ENCODE measurements at places on chromosomes 1 and 21. TPM values are rescaled to one million over a fixed set of nuclear protein-coding genes. Genes with fewer than 3 reads are reported as not detected.

DNA sequence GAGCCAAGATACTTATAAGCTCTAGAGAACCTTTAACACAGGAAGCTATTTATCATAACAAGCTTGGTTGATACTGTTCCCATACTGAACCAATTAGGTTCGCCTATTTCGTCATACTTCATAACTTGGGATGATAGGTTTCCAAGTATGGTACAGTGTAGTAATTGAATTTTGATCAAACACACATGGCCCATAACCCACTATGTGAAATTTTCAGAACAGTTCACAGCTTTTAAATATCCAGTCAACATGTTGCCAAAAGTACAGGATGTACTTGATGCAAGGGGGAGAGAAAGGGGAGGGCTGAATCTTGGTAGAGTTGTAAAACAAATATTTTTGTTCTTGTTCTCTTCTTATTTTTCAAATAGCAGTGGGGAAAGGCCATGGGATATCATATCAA lies 86.6 kb downstream of the TM2D1 start:
- H3K4me1 ChIP-seq = peaks cover 12% of the 10 kb centered on the region
- H3K27ac ChIP-seq = no peak overlapping the region
- no peak overlapping the region for H3K4me3 ChIP-seq
- no peaks in the 10 kb centered on the region for H3K36me3 ChIP-seq

- no peaks in the 10 kb centered on the region for H3K36me3 ChIP-seq
- no peak for DNase-seq
- H3K27me3 ChIP-seq = peaks cover 4% of the 10 kb centered on the region
- H3K4me1 ChIP-seq = peaks cover 16% of the 10 kb centered on the region
- H3K4me3 ChIP-seq = no peak overlapping the region
Measured at GRCh38 chr1:98403963-98404480, 257.5 kb upstream of the SNX7 start.

DNA sequence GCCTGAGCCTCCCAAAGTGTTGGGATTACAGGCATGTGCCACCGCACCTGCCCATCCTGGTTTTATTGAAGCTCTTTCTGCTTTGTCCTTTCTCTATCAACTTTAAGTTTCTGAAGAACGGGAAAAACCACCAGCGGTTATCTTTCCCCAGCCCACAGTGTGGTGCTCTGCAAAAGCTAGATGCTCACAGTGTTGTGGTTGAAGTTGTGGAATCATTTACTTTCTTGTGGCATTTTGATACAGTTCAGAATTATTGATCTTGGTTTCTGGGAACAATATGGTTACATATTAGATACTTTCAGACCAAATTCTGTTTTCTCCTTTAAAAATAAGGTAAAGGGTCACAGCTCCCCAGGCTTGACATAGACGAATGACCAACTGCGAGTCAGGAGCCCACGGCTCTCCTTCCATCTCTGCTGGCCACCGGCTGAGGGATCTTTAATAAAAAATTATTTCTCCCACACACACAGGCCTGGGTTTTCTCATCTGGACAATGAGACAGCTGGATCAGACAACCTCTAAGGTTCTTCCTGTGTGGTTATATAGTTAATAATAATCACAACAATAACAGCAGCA lies 385.3 kb downstream of the SETD4 start:
- peaks cover 3% of the 10 kb centered on the region for H3K4me1 ChIP-seq
- no peaks in the 10 kb centered on the region for H3K36me3 ChIP-seq
- H3K27ac ChIP-seq = no peak overlapping the region
- H3K27me3 ChIP-seq = peaks cover 4% of the 10 kb centered on the region

- DNase-seq = no peak
- no peak overlapping the region for H3K4me3 ChIP-seq
- no peaks in the 10 kb centered on the region for H3K4me1 ChIP-seq
- no peaks in the 10 kb centered on the region for H3K27me3 ChIP-seq
- no peak overlapping the region for H3K27ac ChIP-seq
Measured at GRCh38 chr1:197277166-197277565, 9.1 kb downstream of the CRB1 start.

DNA sequence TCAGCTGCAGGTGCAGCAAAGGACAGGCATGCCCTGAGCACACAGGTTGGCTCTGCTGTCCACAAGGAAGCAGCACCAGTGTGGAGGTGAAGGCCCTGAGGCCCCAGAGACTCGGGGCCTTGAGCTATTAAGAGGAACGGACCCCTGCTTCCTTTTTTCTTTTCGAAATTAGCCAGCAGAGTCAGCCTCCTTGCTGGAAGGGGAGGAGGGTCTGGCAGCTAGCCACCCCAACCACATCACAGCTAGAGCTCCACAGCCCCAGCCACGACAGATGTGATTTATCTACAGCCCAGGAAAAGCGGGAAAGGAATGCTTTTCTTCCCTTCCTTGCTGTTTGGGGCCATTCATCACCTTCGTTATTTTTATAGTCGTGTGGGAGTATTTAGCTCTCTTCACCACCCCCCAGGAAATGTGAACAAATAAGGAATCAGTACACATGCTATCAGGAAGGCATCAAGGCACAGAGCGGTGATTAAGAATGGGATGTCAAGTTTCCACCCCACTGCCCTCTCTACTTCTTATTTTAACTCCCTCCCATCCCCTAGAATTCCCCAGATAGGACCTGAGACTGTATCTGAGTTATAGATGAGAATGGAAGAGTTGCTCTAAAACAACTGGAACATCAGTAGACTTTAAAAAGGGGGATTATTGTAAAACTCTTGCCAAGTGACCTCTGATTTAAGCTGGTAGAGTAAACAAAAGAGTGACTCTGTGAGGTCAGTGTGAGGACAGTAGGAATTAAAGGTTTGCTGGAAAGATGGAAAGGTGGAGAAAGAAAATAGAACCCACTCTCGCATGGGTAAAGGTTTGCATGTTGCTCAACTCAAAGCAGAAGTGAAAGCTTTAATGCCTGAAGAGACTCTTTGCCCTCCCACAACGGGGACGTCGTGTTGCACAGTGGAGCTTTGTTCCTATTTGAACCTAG lies 224.7 kb upstream of the GJB5 start:
- H3K36me3 ChIP-seq = no peaks in the 10 kb centered on the region
- DNase-seq = no peak
- H3K27ac ChIP-seq = no peak overlapping the region
- no peaks in the 10 kb centered on the region for H3K4me1 ChIP-seq

Gene LINGO4
- not detected for total RNA-seq

- no peak for DNase-seq
- no peaks in the 10 kb centered on the region for H3K36me3 ChIP-seq
- no peak overlapping the region for H3K4me3 ChIP-seq
- peaks cover 5% of the 10 kb centered on the region for H3K4me1 ChIP-seq
Measured at GRCh38 chr1:31416101-31416736, 3.2 kb downstream of the SERINC2 start.

GRCh38 chr21:38380481-38381137 lies 117.7 kb downstream of the ERG start:
- DNase-seq = no peak
- no peak overlapping the region for H3K27ac ChIP-seq
- H3K4me1 ChIP-seq = no peaks in the 10 kb centered on the region
- peaks cover 17% of the 10 kb centered on the region for H3K27me3 ChIP-seq
- H3K4me3 ChIP-seq = no peak overlapping the region

DNA sequence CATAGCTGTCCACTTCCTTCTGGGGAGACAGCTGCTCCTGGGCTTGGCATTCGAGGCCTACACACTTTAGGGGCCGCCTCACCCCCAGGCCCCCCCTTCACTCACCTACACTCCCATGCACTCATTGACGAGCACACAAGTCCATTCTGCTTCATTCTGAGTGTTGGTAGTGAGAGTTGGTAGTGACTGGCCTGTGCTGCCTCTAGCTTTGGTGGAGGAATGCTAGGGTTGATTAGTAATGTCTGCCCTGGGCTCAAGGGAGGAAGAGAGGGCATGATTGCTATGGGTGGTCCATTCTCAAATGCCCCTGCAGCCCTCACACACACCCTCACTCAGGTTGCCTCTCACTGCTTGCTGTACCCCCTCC lies 30.4 kb downstream of the TRIM11 start:
- H3K27me3 ChIP-seq = peaks cover 26% of the 10 kb centered on the region
- H3K27ac ChIP-seq = no peak overlapping the region
- no peak for DNase-seq
- no peaks in the 10 kb centered on the region for H3K36me3 ChIP-seq

Gene RPE65
- total RNA-seq = not detected

GRCh38 chr1:163120372-163120771 lies 51.2 kb downstream of the RGS4 start:
- peaks cover 10% of the 10 kb centered on the region for H3K27me3 ChIP-seq
- H3K4me1 ChIP-seq = no peaks in the 10 kb centered on the region
- no peak for DNase-seq
- H3K4me3 ChIP-seq = no peak overlapping the region
- no peaks in the 10 kb centered on the region for H3K36me3 ChIP-seq

Gene KCNE1
- total RNA-seq = 0.33 TPM

- H3K4me3 ChIP-seq = no peak overlapping the region
- no peak overlapping the region for H3K27ac ChIP-seq
- H3K4me1 ChIP-seq = no peaks in the 10 kb centered on the region
- no peaks in the 10 kb centered on the region for H3K27me3 ChIP-seq
- DNase-seq = no peak
Measured at GRCh38 chr21:27647401-27647800, 680.5 kb upstream of the ADAMTS5 start.

DNA sequence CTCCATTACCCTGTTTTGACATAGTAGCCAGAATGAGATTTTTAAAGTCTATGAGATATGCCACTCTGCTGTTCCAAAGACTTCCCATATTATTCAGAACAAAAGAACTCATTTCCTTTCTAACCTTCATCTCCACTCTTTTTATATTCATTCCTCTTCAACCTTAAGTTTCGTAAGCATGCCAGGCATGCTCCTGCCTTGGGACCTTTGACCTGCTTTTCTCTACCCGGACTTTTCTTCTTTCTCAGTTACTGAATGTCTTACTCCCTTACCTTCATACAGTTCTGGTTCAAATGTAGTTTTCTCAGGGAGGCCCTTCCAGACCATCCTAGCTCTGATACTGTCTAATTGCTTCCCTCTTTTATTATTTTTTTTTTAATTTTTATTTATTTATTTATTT lies 81.1 kb downstream of the TNNI3K start:
- DNase-seq = no peak
- H3K27me3 ChIP-seq = no peaks in the 10 kb centered on the region

Gene DNM3
- 2.4 TPM for total RNA-seq

DNA sequence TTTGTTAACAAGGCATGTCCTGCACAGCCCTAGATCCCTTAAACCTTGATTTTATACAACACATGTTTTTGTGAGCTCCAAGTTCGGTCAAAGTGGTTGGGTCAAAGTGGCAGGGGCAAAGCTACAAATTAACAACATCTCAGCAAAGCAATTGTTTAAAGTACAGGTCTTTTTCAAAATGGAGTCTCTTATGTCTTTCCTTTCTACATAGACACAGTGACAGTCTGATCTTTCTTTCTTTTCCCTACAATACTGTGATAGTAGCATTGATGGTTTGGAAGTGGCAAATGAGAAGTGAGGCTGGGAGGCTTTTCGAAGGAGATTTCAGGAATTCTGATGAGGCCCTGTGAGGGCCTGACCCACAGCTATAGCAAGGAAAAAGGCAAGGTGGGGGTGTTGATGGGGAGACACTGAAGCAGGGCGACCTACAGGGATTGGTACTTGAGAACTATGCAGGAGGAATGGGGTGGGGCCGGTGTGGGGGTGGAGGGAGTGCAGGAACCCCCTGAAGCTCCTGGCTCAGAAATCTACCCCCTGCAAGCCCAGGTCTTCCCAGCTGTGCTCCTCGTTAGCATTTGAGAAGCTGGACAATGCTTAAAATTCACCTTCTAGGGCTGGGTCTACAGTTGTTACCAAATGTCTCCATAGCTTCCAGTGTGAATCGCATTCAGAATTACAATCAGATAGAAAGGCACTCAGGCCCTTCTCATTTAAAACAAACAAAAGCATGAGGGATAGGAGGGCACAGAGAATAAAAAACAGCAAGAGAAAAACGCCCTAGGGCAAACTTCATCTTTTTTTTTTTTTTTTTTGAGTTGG lies 102.6 kb upstream of the PPM1J start:
- H3K36me3 ChIP-seq = no peaks in the 10 kb centered on the region
- no peak overlapping the region for H3K27ac ChIP-seq
- no peak for DNase-seq
- H3K27me3 ChIP-seq = peaks cover 4% of the 10 kb centered on the region
- peaks cover 3% of the 10 kb centered on the region for H3K4me1 ChIP-seq

- no peaks in the 10 kb centered on the region for H3K27me3 ChIP-seq
- peak overlapping the region; percentile 66 for H3K4me3 ChIP-seq
- no peak for DNase-seq
- H3K4me1 ChIP-seq = peaks cover 45% of the 10 kb centered on the region
Measured at GRCh38 chr1:119987112-119987511, 82.3 kb downstream of the NOTCH2 start.

- no peaks in the 10 kb centered on the region for H3K36me3 ChIP-seq
- no peaks in the 10 kb centered on the region for H3K4me1 ChIP-seq
- no peaks in the 10 kb centered on the region for H3K27me3 ChIP-seq
- DNase-seq = no peak
- H3K4me3 ChIP-seq = no peak overlapping the region
Measured at GRCh38 chr1:79845936-79846335, 839.4 kb upstream of the ADGRL4 start.

Gene ARHGEF19
- total RNA-seq = 10.2 TPM

DNA sequence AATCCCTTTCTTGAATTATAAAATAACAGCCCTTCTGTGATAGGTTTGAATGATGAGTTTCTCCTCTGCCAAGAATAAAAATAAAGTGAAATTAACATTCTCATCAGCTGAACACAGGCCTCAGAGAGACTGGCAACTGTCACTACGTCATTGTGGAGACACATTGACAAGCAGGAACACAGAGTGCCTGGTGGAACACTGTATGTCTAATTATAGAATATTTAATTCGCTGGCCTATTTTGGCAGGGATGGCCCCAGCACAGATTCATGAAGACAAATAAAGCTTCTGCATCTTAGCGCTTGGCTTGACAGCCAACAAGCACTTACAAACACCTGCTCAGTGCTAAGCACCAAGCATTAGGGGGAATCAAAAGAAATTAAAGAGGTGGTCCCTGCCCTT lies 52.0 kb upstream of the SMYD2 start:
- H3K4me1 ChIP-seq = peaks cover 6% of the 10 kb centered on the region
- H3K27ac ChIP-seq = no peak overlapping the region
- DNase-seq = no peak
- peaks cover 29% of the 10 kb centered on the region for H3K27me3 ChIP-seq
- H3K36me3 ChIP-seq = no peaks in the 10 kb centered on the region

Measured in activated naive CD8-positive, alpha-beta T cell treated with anti-CD3 and anti-CD28 coated beads, Interleukin-2, amount 10 ng/mL, durations not matched to agents 7 days and 5 days (primary cell).